ENCODE measurements at places on chromosomes 1 and 21.
A peak's percentile ranks its signal among the peaks of the same experiment; 100 is the strongest.

GRCh38 chr1:230760360-230760827 lies 13.2 kb downstream of the CAPN9 start:
- no peak for DNase-seq

- no peak for DNase-seq
Observed at GRCh38 chr1:178530037-178530402, 17.1 kb downstream of the TEX35 start.

- peak; percentile 65 for DNase-seq
Observed at GRCh38 chr21:14120091-14120734, 90.5 kb downstream of the LIPI start.

DNA sequence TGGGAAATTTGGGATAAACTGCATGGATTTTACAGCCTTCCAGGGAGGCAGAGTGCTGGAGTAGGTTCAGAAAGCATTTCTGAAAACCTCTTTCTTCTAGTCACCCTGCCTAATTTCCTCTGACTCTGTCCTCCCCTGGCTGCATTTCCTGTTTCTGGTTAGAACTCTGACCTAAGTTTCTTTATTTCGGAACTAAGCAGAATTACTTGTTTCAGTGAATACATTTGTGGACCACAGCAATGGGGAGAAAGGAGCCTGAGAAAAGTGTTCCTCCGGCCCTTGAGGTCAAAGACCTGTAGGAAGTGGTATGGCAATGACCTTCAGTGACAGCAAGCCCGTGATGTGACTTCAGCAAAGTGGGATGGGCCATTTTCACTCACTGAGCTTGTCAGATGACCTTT lies 173.4 kb upstream of the RUNX1 start:
- DNase-seq = peak; percentile 79

DNA sequence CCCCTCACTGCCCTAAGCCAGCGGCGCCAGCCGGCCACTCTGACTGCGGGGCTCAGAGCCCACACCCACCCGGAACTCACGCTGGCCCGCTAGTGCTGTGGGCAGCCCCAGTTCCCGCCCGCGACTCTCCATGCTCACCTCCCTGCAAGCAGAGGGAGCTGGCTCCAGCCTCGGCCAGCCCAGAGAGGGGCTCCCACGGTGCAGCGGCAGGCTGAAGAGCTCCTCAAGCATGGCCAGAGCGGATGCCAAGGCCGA lies 41.5 kb downstream of the SLC2A1 start:
- no peak for DNase-seq

GRCh38 chr1:8347635-8348034 lies 29.7 kb downstream of the SLC45A1 start:
- DNase-seq = no peak

GRCh38 chr1:31453384-31454079 lies 40.5 kb downstream of the SERINC2 start:
- no peak for DNase-seq

GRCh38 chr1:19169642-19170041 lies 40.4 kb downstream of the UBR4 start:
- DNase-seq = no peak

- no peak for DNase-seq
Observed at GRCh38 chr1:9071554-9072235, 2.3 kb upstream of the SLC2A5 start.

GRCh38 chr21:45011426-45011825 lies 63.0 kb upstream of the ADARB1 start:
- DNase-seq = no peak

GRCh38 chr1:210505601-210506496 lies 177.1 kb downstream of the HHAT start:
- no peak for DNase-seq

GRCh38 chr1:162612606-162613400 lies 19.5 kb upstream of the DDR2 start:
- DNase-seq = no peak

- DNase-seq = no peak
Observed at GRCh38 chr1:92843429-92844352, 11.9 kb downstream of the RPL5 start.

DNA sequence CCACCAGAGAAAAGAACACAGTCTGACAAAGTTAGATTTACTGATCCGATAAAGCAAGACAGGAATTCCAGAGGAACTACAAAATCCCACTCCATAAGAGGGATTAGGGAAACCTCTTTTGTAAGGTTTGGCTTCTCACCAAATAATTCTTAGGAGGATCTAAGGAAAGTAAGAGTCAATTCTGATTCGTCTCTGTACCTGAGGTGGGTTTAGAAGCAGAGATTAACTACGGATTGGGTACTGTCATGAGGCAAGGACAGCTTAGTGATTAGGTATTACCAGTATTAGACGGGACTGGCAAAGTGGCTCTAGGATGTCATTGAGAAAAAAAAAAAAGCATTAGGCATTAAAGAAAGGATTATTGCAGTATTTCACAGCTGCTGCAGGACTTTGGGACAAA lies 371.7 kb upstream of the BRINP3 start:
- DNase-seq = no peak

DNA sequence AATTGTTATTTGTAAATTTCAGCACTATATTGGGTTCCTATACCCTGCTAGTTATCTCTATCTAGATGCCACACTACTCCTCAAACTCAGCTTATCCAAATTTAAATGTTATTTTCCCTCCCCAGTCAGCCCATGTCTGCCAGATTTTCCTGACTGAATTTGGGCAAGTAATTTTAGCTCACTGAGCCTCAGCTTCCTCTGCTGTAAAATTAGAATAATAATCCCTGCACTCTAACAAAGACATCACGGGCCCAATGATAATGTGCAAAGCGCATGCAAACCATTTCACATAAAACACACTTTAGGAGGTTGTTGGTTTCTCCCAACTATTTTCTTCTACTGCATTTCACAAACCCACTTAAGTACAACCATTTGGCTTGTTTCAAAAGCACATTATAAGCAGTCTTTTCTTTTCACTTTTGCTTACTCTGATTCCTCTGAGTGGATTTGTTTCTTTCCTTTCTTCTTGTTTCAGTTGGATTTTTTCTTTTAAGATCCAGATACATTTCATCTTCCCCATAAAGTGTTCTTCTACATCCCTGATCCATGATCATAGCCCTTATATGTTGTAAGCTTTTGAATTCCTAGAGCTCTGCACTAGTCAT lies 152.8 kb upstream of the DPT start:
- no peak for DNase-seq

DNA sequence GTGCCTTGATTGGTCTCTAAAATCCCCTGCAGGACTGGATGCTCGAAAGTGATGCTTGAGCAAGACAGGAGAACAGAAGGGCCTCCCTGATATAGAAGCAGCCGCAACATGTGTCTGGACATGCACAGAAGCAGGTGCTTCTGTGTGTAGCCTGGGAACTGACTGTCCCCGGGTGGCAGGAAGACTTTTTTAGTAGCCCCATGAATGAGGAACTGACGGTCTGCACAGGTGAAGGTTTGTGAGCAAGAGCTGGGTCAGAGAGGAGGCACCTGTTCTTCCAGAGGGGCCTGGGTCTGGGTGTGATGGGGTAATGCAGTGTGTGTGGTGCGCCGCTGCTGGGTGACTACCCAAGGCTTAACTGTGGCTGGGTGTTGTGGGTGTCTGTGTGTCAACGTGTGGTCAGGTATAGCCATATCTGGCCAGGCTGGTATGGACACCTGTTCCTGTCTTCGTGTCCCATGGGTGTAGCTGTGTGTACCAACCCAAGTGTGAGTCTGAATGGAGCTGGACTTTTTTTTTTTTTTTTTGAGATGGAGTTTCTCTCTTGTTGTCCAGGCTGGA lies 39.1 kb upstream of the FOXO6 start:
- DNase-seq = peak; percentile 12

DNA sequence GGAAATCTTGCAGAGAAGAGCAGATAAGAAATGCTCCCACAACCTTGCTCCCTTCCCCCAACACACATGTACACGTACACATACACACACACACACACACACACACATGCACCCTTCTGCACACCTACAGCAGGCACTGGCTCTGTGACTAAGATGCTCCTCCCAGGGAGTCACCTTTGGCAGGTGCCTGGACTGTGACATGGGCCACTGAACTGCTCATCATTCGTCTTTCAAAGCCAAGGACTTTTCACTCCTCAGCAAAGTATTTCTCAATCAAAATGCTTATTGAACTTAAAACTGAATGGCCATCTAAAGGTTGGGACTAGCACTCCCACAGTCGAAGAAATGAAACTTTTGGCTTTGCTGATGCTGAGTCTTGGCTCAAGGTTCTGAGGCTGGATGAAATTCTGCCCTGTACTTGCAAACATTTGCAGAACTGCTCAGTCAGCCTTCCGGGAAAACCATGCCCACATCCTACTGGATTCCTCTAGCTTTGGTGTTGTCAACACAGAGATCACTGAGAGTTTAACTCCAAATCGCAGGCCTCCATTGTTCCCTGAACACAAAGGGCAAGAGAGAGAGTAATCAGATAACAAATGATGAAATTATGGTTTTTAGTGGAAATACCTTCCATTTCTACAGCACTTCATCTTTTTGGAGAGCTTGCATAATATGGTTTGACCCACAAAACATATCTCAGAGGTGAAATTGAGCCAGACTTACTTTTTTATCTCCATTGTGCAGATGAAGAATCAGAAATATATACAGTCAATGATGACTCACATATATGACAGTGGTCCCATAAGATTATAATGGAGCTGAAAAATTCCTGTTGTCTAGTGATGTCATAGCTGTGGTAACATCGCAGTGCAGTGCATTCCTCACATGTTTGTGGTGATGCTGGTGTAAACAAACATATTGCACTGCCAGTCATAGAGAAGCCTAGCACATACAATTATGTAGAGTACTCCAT lies 72.4 kb upstream of the BCAR3 start:
- no peak for DNase-seq

DNA sequence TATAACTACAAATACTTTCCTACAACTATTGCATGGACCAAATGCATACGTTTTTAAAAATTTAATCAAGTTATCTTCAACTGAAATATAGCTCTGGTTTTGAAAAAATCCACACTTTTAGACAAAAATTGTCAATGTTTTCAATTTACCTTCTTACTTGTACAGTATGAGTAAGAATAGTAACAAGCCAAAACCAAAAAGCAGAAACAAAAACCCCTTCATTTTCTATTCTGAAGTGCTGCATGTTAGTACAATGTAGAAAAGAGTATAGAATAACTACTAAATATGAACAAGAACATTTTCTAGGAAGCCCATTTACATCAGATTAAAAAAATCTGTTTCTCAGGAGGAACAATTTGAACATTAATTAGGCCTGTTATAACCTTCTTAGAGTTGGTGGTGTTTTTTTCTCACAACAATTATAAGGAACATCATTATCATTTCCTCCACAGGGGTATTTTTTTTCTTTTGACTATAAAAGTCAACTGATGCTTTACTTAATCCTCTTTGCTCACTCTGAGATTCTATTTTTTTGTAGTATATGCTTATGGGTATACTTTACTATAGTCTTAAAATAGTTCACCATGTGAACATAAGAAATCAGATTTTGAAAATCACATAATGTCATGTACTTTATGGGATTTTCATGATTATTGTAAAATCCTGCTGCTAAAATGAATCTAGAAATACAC lies 475.4 kb downstream of the PTBP2 start:
- no peak for DNase-seq

- no peak for DNase-seq
Observed at GRCh38 chr1:29122682-29123052, 1.0 kb downstream of the TMEM200B start.

DNA sequence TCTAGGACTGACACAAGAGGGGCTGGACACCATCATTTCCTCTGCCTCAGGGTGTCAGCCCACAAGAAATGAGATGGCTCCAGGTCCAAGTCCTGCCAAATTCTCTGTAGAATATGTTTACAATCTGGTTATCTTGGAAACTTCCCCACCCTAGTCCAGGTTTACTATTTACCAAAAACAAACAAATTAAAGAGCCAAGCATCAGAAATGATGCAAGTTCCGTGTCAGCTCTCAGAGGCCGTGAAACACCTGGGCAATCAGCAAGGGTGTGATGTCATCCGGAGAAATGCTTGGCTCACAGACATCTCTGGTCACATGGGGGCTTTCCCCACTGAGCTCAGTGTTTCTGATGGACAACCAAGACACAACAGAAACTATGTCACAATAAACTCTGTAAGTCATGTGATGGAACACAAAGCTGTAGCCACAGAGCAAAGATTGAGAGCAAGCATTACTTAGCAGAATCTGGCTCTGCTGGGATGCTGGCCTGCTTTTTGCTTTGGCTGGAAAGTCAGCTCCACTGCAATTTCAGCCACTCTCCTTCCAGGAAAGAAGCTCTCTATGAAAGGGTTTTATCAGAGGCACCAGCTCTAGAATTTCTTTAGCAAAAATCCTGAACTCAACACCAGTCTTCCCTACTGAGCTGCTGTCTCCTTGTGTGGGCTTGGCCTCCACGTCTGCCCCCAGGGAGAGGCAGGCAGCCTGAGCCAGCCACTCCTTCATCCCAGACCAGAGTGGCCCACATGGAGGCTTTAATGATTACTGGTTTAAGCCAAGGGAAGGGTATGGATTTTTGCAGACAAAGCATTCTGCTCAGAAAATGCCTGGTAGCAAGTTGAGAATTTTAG lies 55.9 kb downstream of the NENF start:
- peak; percentile 54 for DNase-seq

GRCh38 chr1:109537450-109538178 lies 2.1 kb upstream of the GPR61 start:
- DNase-seq = no peak

DNA sequence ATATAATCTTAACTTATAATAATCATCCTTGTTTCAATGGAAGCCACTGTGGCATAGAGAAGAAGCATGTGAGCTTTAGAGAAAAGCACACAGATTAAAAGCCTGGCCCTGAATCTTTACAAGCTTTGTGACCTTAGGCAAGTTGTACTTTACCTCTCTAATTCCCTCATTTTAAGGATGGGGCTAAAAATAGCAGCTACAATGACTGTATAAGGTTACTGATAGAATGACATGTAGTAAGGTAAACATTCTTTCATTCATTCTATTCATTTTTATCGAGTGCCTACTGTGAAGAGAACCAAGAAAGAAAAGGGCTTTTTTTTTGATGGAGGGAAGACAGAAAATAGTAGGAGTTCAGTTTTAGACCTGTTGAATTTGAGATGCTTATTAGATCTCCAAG lies 25.6 kb downstream of the CDKN2C start:
- DNase-seq = no peak

Data from activated CD8-positive, alpha-beta memory T cell treated with anti-CD3 and anti-CD28 coated beads, Interleukin-2, amount 10 ng/mL, durations not matched to agents 7 days and 5 days (primary cell).